ENCODE measurements at places on chromosomes 7 and 10.

GRCh38 chr7:14018751-14019150, 29.3 kb upstream of the ETV1 start:
- no peak for DNase-seq

- peak; percentile 37 for DNase-seq
These were observed 37.6 kb downstream of the PRF1 start for GRCh38 chr10:70564901-70565351.

GRCh38 chr7:87361320-87361719, 15.9 kb downstream of the CROT start:
- DNase-seq: no peak

DNA sequence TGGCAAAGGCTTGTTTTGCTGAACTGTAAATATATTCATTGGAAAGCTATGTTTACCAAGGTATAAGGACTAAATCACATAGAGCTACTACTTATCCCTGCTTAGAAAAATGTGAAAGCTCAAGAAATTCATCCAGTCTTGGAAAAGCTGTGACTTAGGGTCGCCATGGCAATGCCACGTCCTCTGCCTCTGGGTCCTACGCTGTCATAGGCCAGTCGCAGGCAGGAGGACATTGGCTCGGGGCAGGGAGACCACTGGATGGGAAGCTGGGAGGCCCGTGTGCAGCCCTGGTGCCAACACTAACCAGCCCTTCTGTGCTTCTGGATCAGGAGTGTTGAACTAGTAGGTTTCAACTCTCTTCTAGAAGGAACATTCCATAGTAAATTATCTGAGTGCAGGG, 67.3 kb upstream of the PDZD8 start:
- DNase-seq: no peak

- no peak for DNase-seq
These were observed 55.4 kb upstream of the CDC14C start for GRCh38 chr7:48868916-48869315.

All from CD8-positive, alpha-beta memory T cell (primary cell).